ENCODE measurements at places on chromosomes 11 and 22. TPM values are rescaled to one million over a fixed set of nuclear protein-coding genes. Genes with fewer than 3 reads are reported as not detected.

OR2AG1 gene
- not detected for total RNA-seq

KCNK7 gene
- 0.33 TPM for total RNA-seq

DNA sequence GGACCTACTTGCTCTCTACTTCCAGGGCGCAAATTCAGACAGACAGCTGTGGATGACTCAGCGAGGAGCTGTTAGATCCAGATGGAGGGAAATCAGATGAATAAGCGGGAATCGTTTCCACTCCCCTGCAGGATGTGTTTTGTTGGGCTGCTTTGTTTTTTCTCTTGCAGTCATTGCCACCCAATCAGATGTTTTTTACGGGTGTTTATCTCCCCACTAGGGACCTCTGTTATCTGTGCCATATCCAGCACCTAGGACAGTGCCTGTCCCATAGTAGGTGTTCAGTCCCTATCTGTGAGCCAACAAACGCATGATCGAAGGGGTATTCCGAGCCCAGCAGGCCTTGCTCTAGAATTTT lies 51.1 kb upstream of the PARVG start:
- H3K27me3 ChIP-seq = no peaks in the 10 kb centered on the region
- H3K4me3 ChIP-seq = no peak overlapping the region
- H3K36me3 ChIP-seq = no peaks in the 10 kb centered on the region
- H3K27ac ChIP-seq = no peak overlapping the region

GRCh38 chr22:50250555-50251476 lies at the start of gene HDAC10:
Gene HDAC10, minus strand, starts transcription at chr22:50251265. Its CDS starts 233 bp downstream, at chr22:50251032.
- peaks cover 15% of the 10 kb centered on the region for H3K4me1 ChIP-seq
- DNase-seq = no peak
- no peaks in the 10 kb centered on the region for H3K27me3 ChIP-seq
- H3K27ac ChIP-seq = peak within 1 kb of the TSS; percentile 80
- no peaks in the 10 kb centered on the region for H3K36me3 ChIP-seq
- H3K4me3 ChIP-seq = peak within 1 kb of the TSS; percentile 71

DNA sequence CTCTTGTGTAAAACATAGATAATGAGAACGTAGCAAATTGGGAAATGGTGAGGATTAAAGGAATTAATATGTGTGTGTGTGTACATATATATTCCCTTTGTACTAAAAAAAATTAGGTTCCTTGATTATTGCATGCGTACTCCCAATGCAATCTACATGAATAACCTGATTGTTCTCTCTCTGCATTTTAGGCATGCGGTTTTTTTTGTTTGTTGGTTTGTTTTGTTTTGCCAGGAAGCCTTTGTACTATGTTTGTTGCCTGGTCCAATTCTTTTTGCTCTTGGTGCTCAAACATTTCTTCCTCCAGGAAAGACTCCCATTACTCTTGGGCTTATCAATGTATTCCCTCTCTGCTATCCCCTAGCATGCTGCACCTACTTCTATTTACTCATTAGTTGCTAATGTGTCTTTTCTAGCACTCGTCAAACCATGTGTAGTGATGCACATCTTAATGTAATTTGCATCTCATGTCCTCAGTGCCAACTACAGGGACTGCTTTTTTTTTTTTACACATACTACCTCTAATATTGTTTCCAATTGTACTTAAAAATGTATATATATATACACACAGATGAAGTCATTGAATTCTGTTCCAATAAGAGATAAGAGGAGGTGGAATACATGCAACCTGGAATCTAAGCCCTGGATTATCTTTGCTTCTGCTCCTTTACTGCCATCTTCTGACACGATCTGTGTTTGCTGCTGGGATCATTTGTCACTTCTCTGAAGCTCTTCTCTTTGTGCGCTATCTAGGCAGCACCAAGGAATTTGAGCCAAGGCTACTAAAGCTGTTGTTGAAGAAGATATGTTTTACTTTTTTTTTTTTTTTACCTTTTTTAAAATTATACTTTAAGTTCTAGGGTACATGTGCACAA lies 197.2 kb upstream of the ANO3 start:
- H3K4me1 ChIP-seq = no peaks in the 10 kb centered on the region
- H3K4me3 ChIP-seq = no peak overlapping the region

- no peak for DNase-seq
- H3K27ac ChIP-seq = no peak overlapping the region
- no peaks in the 10 kb centered on the region for H3K4me1 ChIP-seq
- no peaks in the 10 kb centered on the region for H3K27me3 ChIP-seq
These were observed 27.2 kb downstream of the GRAMD1B start for GRCh38 chr11:123457187-123457770.

All from breast epithelium (tissue), 4 donors.